Posterior vena cava (tissue), 2 donors: ENCODE measurements at places on chromosomes 2 and 18. TPM values are rescaled to one million over a fixed set of nuclear protein-coding genes. Genes with fewer than 3 reads are reported as not detected.
A peak's percentile ranks its signal among the peaks of the same experiment; 100 is the strongest.

- DNase-seq = no peak
Observed at GRCh38 chr2:187397886-187398285, 50.2 kb downstream of the CALCRL start.

- no peak for DNase-seq
Observed at GRCh38 chr2:202046572-202046971, 12.9 kb downstream of the FZD7 start.

DNA sequence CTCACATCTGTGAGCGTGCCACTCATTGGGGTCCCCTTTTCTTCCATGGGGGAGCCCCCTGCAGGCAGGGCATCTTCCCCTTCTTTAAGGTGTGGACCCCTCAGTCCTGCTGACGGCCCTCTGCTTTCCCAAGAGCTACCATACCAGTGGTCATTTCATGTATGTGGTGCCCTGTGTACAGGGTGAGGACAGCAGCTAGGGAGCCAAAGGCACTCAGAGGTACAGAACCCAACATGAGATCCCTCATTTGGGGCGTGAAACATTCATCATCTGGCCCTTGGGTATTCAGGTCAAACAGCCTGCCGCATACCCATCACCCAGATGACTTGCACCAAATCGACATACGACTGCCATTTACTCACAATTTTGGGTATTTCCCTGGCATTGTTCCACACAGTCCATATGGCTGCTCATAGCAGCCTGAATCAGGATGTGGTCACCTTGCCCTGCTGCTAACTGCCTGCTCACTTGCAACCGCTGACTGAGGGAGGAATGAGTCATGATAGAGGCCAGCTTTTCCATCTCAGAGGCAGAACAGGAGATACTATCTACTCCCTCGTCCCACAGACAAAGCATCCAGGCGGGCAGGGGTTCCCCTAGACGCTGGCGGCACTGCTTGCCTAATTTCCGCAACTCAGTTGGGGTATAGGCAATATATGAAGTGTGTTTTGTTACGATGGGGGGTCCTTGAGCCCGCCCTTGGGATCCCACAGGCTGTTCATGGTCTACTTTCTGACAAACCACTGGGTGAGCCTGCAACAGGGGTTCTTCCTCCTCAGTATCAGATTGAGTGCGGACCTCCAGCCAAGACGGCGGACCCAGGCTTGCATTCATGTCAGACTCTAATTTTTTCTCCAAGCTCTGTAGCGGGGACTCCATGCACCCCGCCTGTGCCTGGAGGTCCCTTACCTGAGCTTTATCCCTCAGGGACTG is 228.6 kb downstream of the SATB2 start:
- DNase-seq = no peak

- peak; percentile 83 for DNase-seq
Observed at GRCh38 chr2:218145124-218145523, 19.3 kb downstream of the CXCR2 start.

DNA sequence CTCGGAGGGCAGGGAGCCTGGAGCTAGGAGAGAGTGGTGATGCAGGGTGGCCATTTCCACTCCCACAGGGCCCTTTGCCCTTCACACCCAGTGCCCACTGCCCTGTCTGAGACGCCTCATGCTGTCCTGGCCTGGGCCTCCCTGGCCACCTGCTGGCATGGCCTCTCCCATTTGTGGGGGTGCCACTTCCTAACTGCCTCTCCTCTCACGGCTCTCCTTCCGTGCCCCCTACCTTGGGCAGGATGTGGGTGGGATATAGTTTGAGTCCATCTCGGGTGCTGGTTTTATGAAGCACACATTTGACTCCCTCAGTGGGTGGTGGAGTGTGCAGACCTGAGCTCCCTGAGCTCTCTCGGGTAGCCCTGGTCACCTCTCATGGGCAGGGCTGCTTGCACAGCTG is 46.0 kb downstream of the DGKD start:
- no peak for DNase-seq

DNA sequence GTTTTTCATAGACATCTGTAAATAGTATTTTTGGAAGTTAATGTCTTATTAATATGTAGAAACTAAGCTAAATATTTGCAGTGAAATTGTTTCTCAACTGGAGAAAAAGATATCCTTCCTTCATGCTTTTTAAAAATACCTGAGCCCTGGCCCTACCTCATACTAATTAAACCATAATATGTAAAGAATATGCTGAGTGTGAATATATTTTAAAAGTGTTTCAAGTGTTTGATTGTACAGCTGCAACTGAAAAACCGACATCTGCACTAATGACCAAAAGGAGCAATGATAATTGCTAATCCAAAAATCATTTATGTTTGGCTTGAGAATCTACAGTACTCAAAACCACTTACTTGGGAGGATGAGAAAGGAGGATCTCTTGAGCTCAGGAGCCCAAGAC is 156.7 kb downstream of the MBD5 start:
- no peak for DNase-seq

DNA sequence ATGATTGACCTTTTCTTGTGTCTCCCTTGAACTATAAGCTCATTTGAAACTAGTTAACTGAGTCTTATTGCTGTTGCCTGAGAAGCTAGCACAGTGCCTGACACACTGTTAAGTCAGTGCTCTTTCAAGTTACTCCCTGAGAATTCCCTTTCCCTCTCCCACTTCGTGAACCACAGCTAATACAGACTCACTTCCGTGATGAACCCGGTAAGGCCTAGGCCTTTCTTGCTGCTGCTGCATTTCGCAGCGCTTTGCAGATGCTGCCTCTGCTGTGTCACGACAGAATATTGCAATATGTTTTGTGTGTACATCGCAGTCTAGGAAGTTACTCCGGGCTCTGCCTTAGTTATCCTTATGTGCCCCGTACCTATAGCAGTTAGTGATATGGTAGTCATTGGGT is 42.8 kb downstream of the LIMS1 start:
- DNase-seq = no peak

GRCh38 chr2:48793671-48794070 is 38.1 kb upstream of the LHCGR start:
- DNase-seq = no peak

DNA sequence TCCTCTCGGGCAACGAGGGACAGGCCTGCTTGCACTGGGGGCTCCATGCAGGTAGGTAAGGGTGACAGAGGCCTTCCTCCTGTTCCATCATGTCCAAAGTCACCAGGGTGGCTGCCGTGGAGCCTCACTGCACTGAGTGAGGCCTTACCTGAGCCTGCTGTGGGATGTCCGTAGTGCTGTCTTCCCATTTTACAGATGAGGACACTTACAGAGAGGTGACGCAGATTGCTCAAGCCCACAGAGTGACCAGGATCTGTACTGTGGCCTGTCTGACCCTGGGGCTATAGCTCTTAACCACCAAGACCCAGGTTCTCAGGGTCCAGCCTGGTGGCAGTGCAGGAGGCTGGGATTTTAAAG is 5.4 kb downstream of the ATOH8 start:
- DNase-seq = no peak

The MYO7B gene
- total RNA-seq = 0.67 TPM
